ENCODE measurements at places on chromosomes 2 and 18.

GRCh38 chr2:192700934-192701333 is 506.2 kb upstream of the TMEFF2 start:
- no peak for DNase-seq

GRCh38 chr2:31147645-31148044 is 9.4 kb upstream of the GALNT14 start:
- no peak for DNase-seq

GRCh38 chr2:14941151-14941631 is 308.7 kb downstream of the LRATD1 start:
- DNase-seq, result no peak

GRCh38 chr2:96692094-96692971 is 47.5 kb downstream of the LMAN2L start:
- DNase-seq, result no peak
